ENCODE measurements at places on chromosomes 3 and 15. TPM values are rescaled to one million over a fixed set of nuclear protein-coding genes. Genes with fewer than 3 reads are reported as not detected.

GRCh38 chr3:33716227-33716626, 1.8 kb downstream of the CLASP2 start:
- no peak for DNase-seq

DNA sequence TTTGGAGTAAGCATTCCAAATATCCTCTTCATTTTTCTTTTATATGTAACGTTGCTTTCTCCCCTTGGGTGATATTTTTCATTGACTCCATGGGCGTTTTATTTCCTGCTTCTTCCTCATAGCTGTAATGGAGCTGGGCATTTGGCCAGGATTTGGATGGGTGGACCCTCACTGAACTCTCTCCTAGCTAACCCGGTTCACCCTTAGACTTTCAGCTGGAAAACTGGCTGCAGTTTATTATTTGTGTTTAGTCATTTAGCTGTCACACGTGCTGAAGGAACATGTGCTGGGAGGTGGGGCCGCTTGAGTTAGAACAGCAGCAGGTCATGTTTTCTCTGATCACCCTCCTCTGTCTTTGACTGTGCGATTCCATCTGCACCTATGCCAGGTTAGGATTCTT, 407.6 kb downstream of the ZIC1 start:
- peak; percentile 55 for DNase-seq

EIF4E3 gene
- total RNA-seq: 43.0 TPM

GRCh38 chr3:32577581-32578556, 7.2 kb upstream of the DYNC1LI1 start:
- DNase-seq: no peak

DNA sequence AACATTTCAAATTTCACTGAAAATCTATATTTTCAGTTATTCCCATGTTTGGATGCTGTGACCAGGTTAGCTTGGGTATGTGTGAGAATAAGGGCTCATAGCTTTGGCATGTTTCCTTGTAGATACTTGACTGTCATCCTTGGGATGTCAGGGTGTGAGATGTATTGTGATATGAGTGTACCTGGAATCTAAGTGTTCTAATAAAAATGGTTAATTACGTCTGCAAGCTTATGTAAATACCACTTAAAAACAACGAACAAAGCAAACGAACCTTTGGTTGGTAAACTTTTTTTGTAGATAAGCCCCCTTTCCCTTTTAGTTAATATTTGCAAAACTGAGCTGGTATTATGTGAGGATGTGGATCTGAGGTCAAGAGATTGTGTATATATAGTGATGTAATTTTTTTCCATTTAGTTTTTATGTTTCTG, 63.5 kb downstream of the FNDC3B start:
- DNase-seq: no peak

DNA sequence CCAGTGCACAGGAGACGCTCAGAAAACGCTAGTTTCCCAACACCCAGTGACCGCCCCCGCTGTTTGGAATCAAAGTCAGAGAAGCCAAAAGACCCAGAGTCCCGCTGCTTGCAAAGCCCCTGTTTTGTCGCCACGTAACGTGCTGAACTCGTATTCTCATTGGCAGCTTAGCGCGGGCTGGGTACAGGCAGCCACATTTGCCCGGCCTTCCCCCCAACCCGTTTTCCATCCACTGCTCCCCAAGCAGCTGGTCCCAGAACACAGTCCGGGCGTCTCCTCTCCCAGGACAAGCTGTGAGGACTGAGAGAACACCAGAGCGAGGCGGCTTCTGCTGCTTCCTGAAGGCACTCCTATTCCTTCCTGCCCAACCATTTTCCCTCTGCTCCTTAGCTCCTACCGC, 54.8 kb downstream of the RASGRF1 start:
- no peak for DNase-seq
